ENCODE measurements at places on chromosomes 3 and 15. TPM values are rescaled to one million over a fixed set of nuclear protein-coding genes. Genes with fewer than 3 reads are reported as not detected.
A peak's percentile ranks its signal among the peaks of the same experiment; 100 is the strongest.

DNA sequence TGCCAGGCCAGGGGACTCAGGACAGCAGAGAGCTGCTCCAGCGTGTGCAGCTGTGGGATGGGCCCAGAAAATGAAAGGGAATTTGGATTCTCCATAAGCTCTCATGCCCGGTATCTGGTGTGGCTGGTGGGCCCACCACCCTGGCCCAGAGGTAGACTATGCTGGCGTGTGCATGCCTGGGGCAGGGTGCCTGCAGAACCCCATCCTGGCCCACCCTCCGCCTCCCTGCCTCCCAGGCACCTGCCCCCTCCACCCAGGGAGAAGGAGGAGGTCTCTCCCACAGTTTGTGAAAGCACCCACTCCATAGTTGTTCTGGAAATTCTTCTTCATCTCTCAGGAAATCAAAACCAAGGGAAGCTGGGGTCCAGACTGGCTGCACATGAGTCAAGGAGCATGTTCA, 112.9 kb downstream of the ADCY5 start:
- H3K4me1 ChIP-seq: peaks cover 98% of the 10 kb centered on the region
- no peak for DNase-seq
- H3K27ac ChIP-seq: peak overlapping the region; percentile 83
- no peaks in the 10 kb centered on the region for H3K27me3 ChIP-seq
- H3K4me3 ChIP-seq: no peak overlapping the region

GRCh38 chr3:64536166-64536565, 151.6 kb downstream of the ADAMTS9 start:
- H3K27ac ChIP-seq: no peak overlapping the region
- H3K4me3 ChIP-seq: no peak overlapping the region
- H3K36me3 ChIP-seq: peaks cover 87% of the 10 kb centered on the region
- H3K27me3 ChIP-seq: no peaks in the 10 kb centered on the region
- H3K4me1 ChIP-seq: peaks cover 65% of the 10 kb centered on the region

DNA sequence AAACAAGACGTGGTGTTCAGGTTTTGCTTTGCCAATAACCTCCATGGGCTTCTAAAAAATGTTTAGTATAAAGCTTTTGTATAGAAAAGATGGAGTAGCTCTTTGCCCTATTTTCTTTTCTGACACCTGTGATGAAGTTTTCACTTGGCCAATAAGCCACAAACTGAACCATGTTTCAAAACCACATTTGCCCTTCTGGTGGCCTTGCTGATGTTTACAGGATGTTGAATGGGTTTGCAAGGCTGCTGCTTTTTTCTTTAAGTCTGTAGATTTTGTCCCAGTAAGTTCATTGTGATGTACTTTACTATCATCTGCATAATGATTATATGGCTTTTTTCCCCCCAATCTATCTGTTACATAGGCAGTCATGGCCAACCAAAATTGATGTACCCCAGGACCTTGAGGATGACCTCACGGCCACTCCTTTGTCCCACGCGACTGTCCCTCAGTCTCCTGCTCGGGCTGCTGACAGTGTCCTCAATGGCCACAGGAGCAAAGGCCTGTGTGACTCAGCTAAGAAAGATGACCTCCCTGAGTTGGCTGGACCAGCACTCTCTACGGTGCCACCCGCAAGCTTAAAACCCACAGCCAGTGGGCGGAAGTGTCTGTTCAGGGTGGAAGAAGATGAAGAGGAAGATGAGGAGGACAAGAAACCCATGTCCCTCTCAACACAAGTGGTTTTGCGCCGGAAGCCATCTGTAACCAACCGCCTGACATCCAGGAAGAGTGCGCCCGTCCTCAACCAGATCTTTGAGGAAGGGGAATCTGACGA, 60.8 kb downstream of the SNRK start:
- H3K27me3 ChIP-seq: no peaks in the 10 kb centered on the region
- H3K36me3 ChIP-seq: peaks cover 87% of the 10 kb centered on the region
- no peak overlapping the region for H3K27ac ChIP-seq
- no peaks in the 10 kb centered on the region for H3K4me1 ChIP-seq
- no peak for DNase-seq
- H3K4me3 ChIP-seq: no peak overlapping the region

DNA sequence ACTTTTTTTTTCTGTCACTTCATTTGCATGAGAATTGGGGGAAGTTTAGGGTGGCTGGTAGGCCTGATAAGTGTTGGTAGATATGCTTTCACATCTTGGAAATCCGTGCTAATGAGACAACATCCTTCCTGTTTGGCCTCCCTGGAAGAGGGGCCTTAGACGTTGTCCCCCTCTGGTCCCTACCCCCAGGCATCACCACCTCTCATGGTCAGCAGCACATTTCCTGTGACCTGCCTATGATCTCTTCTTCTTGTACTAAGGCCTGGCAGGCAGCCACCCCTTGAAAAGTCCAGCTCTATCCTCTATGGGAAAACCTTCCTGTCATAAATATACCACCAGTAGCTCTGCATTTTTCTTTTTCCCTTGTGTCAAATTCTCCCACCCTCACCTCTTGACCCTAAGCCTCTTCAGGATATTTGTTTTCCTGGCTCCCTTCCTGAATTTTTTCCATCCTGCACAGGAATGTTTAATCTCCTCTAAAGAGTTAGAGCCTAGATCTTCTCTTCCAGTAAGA, 107.8 kb downstream of the SNRK start:
- no peaks in the 10 kb centered on the region for H3K27me3 ChIP-seq
- H3K27ac ChIP-seq: peak overlapping the region; percentile 40

DNA sequence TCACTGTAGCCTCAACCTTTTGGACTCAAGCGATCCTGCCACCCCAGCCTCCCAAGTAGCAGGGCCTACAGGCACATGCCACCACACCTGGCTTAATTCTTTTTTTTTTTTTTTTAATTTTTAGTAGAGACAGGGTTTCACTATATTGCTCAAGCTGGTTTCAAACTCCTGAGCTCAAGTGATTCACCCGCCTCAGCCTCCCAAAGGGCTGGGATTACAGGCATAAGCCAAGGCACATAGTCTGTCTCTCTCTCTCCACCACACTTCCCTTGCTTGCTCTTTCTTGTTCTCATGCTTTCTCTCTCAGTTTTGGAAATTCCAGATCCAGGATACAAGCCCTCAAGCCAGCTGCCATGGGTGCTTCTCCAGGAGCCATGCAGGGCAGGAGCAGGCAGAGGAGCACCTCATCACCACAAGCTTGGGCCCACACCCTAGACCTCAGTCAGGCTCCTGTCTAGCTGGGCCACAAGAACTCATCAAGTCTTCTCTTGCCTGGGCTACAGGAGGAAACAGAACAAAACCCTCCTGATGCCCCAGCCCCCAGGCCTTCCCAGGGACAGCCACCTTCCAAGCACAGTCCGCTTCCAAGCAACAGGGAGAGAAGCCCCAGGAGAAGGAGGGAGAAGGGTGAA, 145.3 kb upstream of the LPP start:
- no peaks in the 10 kb centered on the region for H3K4me1 ChIP-seq
- no peaks in the 10 kb centered on the region for H3K36me3 ChIP-seq
- DNase-seq: no peak
- no peaks in the 10 kb centered on the region for H3K27me3 ChIP-seq

DNA sequence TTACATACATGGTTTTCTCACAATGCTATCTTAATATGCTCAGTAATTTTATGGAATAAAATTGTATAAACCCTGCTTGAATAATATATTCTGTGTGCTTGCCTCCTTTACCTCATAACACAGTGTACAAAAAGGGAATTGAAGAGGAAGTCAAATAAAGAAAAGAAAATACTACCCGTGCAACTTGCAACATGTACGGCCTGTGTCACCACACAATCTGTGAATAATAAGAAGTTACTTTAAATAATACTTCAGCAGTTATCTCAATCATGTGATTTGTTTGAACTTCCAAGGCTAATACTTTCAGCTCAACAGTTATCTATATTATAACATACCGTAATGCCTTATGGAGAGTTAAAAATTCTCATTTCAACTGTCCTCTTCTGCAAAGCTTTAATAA, 58.1 kb upstream of the SATB1 start:
- no peaks in the 10 kb centered on the region for H3K4me1 ChIP-seq
- H3K27ac ChIP-seq: no peak overlapping the region
- H3K36me3 ChIP-seq: no peaks in the 10 kb centered on the region
- no peaks in the 10 kb centered on the region for H3K27me3 ChIP-seq
- DNase-seq: no peak

GRCh38 chr3:58072052-58072762, 64.0 kb downstream of the FLNB start:
- H3K27me3 ChIP-seq: no peaks in the 10 kb centered on the region
- peak overlapping the region; percentile 73 for H3K27ac ChIP-seq
- peaks cover 86% of the 10 kb centered on the region for H3K4me1 ChIP-seq

DNA sequence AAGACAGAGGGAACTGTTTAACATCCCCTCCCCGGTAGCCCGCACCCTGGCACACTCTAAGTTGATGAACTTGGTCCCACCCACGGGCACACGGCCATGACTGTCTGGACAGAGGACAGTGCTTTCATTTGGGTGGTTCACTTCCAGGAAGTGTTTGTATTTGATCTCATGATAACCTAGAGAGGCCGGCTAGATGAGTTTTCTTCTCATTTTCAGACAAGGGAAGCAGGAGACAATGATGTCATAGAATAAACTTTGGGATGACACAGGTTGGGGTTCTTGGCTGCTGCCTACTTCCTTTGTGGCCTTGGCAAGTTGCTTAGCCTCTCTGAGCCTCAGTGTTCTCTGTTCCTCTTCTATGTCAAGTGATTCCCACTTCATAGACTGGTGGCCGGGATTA, 16.1 kb upstream of the LYSMD4 start:
- DNase-seq: no peak
- no peak overlapping the region for H3K4me3 ChIP-seq
- H3K27me3 ChIP-seq: no peaks in the 10 kb centered on the region
- H3K27ac ChIP-seq: no peak overlapping the region

- H3K4me1 ChIP-seq: no peaks in the 10 kb centered on the region
- H3K27ac ChIP-seq: no peak overlapping the region
- H3K4me3 ChIP-seq: no peak overlapping the region
- no peaks in the 10 kb centered on the region for H3K27me3 ChIP-seq
Measured at GRCh38 chr3:183300996-183301562, 48.0 kb downstream of the B3GNT5 start.

DNA sequence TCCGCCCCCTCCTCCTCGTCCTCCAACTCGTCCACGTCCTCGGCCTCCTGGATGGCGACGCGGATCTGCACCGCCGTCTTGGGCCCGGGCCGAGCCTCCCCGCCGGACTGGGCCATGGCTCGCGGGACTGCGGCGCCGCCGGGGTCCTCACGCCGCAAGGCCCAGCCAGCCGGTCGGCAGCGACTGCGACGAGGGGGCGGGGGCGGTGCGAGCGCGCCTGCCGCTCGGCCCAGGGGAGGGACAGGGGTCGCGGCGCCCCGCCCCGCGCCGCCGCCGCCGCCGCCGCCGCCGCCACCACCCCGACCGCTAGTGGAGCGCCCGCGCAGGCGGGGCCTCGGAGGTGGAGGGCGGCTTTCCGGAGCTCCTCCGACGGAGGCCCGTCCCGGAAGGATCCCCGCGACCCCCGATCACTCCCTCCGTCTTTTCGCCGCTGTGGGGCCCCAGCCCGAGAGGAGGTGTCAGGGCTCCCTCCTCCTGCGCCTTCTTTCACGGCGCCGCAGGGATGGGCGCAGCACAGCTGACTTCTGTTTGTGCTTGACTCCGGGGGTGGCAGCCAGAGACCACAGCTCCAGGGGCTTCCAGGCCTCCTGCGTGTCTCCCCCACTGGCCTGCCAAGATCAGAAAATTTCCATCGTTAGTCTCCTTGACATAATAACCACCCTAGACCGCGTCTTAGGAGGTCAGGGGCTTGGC, at the start of gene LARP6:
Gene LARP6 (minus strand): TSS at position 185 of the 693 bp plus-strand sequence. CDS start 69 bp downstream, at position 116.
- H3K36me3 ChIP-seq: peaks cover 9% of the 10 kb centered on the region
- peak within 1 kb of the TSS; percentile 86 for H3K4me3 ChIP-seq
- peak within 1 kb of the TSS; percentile 93 for H3K27ac ChIP-seq

DNA sequence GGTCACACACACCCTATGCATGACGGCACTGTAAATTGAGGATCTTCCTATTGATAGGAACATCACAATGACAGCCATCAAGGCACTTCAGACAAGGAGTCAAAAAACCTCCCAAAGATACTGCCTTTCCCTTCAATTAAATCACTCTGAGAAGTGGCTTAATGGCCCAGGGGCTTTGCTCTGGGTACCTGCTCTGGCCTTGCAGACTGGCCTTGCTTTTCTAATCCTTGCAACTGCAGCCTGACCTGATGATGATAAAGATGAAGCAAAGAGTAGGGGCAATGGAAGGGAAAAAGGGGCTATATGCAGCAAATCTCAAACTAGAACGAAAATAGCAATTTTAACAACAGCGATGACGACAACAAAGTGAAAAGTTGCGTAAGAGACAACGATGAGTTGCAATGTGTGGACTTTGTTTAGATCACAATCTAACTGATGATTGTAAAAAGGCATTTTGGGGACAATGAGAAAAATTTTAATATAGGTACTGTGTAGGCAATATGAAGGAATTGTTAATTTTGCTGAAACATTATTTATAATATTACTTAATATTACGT, 14.6 kb downstream of the ADAMTS9 start:
- peaks cover 43% of the 10 kb centered on the region for H3K4me1 ChIP-seq
- no peak overlapping the region for H3K4me3 ChIP-seq
- no peak overlapping the region for H3K27ac ChIP-seq
- peaks cover 14% of the 10 kb centered on the region for H3K36me3 ChIP-seq
- peak; percentile 14 for DNase-seq

GRCh38 chr3:185729337-185730055, 95.3 kb downstream of the IGF2BP2 start:
- no peak overlapping the region for H3K27ac ChIP-seq
- no peaks in the 10 kb centered on the region for H3K27me3 ChIP-seq
- no peaks in the 10 kb centered on the region for H3K4me1 ChIP-seq
- no peak overlapping the region for H3K4me3 ChIP-seq
- no peak for DNase-seq
- H3K36me3 ChIP-seq: no peaks in the 10 kb centered on the region

- no peaks in the 10 kb centered on the region for H3K36me3 ChIP-seq
- H3K27ac ChIP-seq: no peak overlapping the region
- no peak overlapping the region for H3K4me3 ChIP-seq
Measured at GRCh38 chr15:71093054-71094024, 21.9 kb upstream of the THSD4 start.

The SERINC4 gene
- total RNA-seq: not detected

The NPAP1 gene
- total RNA-seq: not detected

The LRRC31 gene
- total RNA-seq: not detected

The PSMD6 gene
- 68.9 TPM for total RNA-seq

The EPHB1 gene
- 4.3 TPM for total RNA-seq

The RBPMS2 gene
- total RNA-seq: 40.6 TPM

Measured in esophagus muscularis mucosa (tissue), 4 donors.